ENCODE measurements at places on chromosomes 16 and 17. TPM values are rescaled to one million over a fixed set of nuclear protein-coding genes. Genes with fewer than 3 reads are reported as not detected.

GRCh38 chr17:66552371-66552770 is 250.0 kb downstream of the PRKCA start:
- no peak overlapping the region for H3K4me3 ChIP-seq
- no peaks in the 10 kb centered on the region for H3K4me1 ChIP-seq
- no peaks in the 10 kb centered on the region for H3K36me3 ChIP-seq
- H3K27ac ChIP-seq: no peak overlapping the region
- no peak for DNase-seq
- no peaks in the 10 kb centered on the region for H3K27me3 ChIP-seq

GRCh38 chr17:82222816-82223215 is 6.0 kb upstream of the SLC16A3 start:
- H3K27me3 ChIP-seq: no peaks in the 10 kb centered on the region
- H3K4me3 ChIP-seq: no peak overlapping the region
- peaks cover 18% of the 10 kb centered on the region for H3K4me1 ChIP-seq

DNA sequence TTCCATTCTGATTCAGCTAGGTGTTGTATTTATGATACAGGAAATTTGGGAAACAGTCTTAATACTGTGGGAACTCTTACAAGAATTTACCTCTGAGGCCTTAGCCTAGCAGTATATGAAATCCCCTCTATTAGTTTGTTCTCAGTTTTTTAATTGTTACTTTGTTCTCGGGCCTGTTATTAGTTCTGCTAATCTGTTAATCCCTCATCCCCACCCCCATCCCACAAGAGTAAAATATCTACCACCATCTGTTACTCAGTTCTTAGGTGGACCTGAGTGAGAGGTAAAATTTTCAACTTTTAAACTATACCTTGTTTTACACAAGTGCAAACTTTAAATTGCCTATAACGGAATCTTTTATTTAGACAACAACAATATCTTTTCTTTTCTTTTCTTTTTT is 47.0 kb downstream of the RHOT1 start:
- H3K27ac ChIP-seq: no peak overlapping the region
- H3K4me3 ChIP-seq: no peak overlapping the region
- no peaks in the 10 kb centered on the region for H3K27me3 ChIP-seq
- no peak for DNase-seq
- no peaks in the 10 kb centered on the region for H3K4me1 ChIP-seq
- H3K36me3 ChIP-seq: no peaks in the 10 kb centered on the region

DNA sequence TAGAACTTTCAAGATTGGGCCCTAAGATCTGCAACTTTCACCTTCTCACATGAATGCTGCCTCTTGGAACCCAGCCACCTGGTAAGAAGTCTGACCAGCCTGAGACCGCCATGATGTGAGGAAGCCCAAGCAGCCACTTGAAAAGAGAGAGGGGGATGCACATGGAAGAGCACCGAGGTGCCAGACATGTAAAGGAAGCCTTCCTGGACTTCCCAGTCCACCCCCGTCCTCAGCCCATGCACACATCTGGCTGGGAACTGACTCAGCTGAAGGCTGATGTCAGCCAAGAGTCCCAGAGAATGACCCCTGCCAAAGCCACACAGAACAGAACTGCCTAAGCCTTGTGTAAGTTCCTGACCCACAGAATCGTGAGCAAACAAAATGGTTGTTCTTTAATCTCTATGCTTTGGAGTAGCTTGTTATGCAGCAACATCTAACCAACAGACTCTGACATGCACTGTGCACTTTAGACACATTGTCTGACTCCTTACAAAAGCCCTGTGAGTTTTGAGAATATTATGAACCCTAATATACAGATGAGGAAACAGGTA is 86.7 kb downstream of the RMI2 start:
- no peaks in the 10 kb centered on the region for H3K27me3 ChIP-seq
- no peaks in the 10 kb centered on the region for H3K4me1 ChIP-seq
- H3K27ac ChIP-seq: no peak overlapping the region
- H3K36me3 ChIP-seq: no peaks in the 10 kb centered on the region

The GPR179 gene
- 0.70 TPM for polyA plus RNA-seq

DNA sequence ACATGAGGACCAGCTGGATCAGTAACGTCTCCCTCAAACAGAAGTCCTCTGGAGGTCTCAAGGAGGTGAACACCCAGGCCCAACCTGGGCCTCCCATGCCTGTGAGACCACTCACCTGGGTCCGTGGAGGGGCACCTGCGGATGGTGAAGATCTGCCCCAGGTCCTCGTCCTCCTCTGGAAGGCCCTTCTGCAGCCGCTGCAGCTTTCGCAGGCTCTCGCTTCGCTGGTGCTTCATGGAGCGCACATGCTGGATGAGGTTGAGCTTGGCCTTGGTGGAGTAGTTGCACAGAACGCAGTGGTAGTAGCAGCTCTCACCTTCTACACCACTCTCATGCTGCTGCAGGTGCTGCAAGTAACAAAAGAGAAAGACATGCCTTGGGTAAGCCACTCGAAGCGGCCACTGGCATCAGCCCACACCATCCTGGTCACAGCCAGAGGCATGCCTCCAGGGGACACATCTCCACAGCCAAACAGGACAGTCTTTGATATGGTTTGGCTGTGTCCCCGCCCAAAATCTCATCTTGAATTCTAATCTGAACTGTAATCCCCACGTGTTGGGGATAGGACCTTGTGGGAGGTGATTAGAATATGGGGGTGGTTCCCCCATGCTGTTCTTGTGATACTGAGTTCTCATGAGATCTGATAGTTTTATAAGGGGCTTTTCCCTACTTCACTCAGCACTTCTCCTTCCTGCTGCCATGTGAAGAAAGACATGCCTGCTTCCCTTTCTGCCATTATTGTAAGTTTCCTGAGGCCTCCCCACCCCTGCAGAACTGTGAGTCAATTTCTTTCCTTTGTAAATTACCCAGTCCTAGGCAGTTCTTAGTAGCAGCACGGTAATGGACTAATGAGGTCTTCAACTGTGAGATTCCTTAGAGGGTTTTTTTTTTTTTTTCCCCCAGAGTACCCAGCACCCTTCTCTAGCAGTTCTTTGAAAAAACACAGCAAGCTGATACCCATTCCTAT is 158.0 kb downstream of the ZFHX3 start:
- H3K4me1 ChIP-seq: peaks cover 32% of the 10 kb centered on the region
- no peak for DNase-seq
- H3K4me3 ChIP-seq: no peak overlapping the region
- peak overlapping the region; percentile 70 for H3K27ac ChIP-seq

- no peak overlapping the region for H3K27ac ChIP-seq
- peaks cover 69% of the 10 kb centered on the region for H3K27me3 ChIP-seq
- no peaks in the 10 kb centered on the region for H3K4me1 ChIP-seq
- H3K36me3 ChIP-seq: no peaks in the 10 kb centered on the region
- DNase-seq: no peak
These were observed 341.4 kb downstream of the FOXL1 start for GRCh38 chr16:86919578-86920305.

DNA sequence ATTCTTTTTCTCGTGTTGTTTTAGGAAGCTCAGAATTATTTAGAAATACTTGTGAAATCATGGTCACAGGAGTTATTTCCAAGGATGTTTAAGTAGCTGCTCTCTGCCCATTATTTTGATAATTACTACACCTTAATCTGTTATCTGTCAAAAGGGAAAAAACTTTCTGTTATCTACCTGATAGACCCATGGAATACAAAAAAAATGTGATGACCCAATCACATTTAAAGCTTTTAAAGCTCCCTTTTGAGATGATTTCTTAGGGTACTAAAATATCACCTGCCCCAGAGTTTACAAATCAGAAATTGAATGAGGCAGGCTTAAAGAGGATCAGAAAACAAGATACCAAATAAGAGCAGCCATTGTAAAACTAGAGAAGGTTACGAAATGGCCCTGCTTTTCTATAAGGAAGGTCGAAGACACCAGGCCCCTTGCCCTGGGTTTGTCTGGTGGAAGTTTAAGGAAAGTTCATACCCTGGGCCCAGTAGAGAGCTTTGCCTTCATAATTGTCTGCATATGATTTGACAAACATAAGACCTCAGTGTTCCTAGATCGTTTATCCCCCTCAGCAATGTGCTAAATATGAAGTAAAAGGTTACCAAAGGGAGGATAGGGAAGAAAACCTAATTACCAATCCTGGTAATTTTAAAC is 149.9 kb upstream of the TBX2 start:
- H3K36me3 ChIP-seq: no peaks in the 10 kb centered on the region
- peaks cover 13% of the 10 kb centered on the region for H3K4me1 ChIP-seq
- no peak overlapping the region for H3K4me3 ChIP-seq
- peak overlapping the region; percentile 7 for H3K27ac ChIP-seq

GRCh38 chr16:81493755-81494433 is 49.3 kb downstream of the CMIP start:
- H3K36me3 ChIP-seq: no peaks in the 10 kb centered on the region
- H3K27me3 ChIP-seq: no peaks in the 10 kb centered on the region
- peak overlapping the region; percentile 23 for H3K27ac ChIP-seq
- H3K4me3 ChIP-seq: no peak overlapping the region
- H3K4me1 ChIP-seq: peaks cover 4% of the 10 kb centered on the region
- peak; percentile 59 for DNase-seq

GRCh38 chr16:87974178-87974577 is 22.9 kb downstream of the BANP start:
- no peak for DNase-seq
- H3K4me3 ChIP-seq: no peak overlapping the region
- no peaks in the 10 kb centered on the region for H3K27me3 ChIP-seq
- no peak overlapping the region for H3K27ac ChIP-seq
- H3K4me1 ChIP-seq: peaks cover 3% of the 10 kb centered on the region

DNA sequence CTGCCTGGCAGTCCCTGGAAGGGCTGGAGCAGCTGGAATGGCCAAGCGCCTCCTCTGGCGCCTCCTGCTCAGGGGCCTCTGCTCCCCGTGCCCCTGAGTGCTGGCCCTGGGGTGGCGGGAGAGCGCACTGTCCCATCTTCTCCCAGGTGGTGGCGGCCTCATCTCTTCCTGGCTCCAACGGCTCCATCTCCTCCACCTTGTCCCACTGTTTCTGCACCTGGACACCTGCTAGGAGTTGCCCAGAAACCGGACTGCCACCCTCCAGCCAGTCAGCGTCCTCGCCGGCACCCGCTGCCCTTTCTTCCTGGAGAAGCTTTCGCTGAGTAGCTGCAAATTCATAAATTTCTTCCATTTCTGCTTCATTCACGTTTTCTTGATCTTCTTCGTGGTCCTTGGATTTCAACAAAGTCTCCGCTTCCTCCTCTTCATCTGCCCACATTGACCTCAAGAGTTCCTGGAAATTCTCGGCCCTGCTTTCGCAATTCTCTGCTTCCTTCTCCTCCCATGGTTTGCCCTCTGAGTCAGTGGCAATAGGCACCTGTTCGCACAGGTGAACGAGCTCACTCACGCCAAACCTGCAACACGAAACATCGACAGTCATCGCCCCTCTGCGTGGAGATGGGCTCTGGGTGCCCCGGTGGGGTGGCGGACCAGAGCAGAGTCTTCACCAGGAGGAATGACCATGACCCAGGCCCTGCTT is 13.7 kb upstream of the NLRC3 start:
- H3K36me3 ChIP-seq: peaks cover 56% of the 10 kb centered on the region
- no peaks in the 10 kb centered on the region for H3K4me1 ChIP-seq
- no peak overlapping the region for H3K27ac ChIP-seq
- no peak for DNase-seq
- no peaks in the 10 kb centered on the region for H3K27me3 ChIP-seq
- H3K4me3 ChIP-seq: no peak overlapping the region

GRCh38 chr17:77769762-77770161 is 188.7 kb upstream of the TNRC6C start:
- no peak overlapping the region for H3K27ac ChIP-seq
- H3K4me1 ChIP-seq: no peaks in the 10 kb centered on the region
- H3K27me3 ChIP-seq: no peaks in the 10 kb centered on the region
- DNase-seq: no peak
- H3K36me3 ChIP-seq: no peaks in the 10 kb centered on the region

The CPHXL2 gene
- not detected for polyA plus RNA-seq

DNA sequence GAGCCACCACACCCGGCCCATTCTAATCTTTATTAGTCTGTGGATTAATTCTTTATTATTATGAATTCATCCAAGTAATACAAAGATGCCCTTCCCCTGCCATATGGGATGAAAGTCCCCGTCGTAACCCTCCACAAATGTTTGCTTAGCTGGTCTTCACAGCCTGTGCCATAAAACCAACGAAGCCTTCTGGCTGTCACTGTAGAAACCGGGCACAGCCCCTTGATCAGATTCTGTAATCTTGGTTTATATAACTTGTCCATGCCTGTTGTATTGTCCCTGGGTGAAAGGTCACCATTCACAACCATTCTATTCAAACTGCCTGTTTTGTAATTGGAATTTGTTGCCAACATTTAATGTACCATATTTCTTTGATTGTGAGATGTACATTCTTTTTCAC is 66.5 kb downstream of the ATP2C2 start:
- H3K4me3 ChIP-seq: no peak overlapping the region
- H3K27ac ChIP-seq: no peak overlapping the region
- H3K4me1 ChIP-seq: no peaks in the 10 kb centered on the region
- H3K36me3 ChIP-seq: no peaks in the 10 kb centered on the region
- DNase-seq: no peak
